ENCODE measurements at places on chromosomes 3 and 15.

GRCh38 chr3:46089237-46090011, 62.1 kb upstream of the XCR1 start:
- DNase-seq = no peak

- DNase-seq = no peak
These were observed 37.3 kb downstream of the BSN start for GRCh38 chr3:49591615-49592014.

- DNase-seq = no peak
These were observed 219.9 kb downstream of the NFKBIZ start for GRCh38 chr3:102069211-102069662.

- no peak for DNase-seq
These were observed 280.8 kb downstream of the SHQ1 start for GRCh38 chr3:72567474-72567873.

DNA sequence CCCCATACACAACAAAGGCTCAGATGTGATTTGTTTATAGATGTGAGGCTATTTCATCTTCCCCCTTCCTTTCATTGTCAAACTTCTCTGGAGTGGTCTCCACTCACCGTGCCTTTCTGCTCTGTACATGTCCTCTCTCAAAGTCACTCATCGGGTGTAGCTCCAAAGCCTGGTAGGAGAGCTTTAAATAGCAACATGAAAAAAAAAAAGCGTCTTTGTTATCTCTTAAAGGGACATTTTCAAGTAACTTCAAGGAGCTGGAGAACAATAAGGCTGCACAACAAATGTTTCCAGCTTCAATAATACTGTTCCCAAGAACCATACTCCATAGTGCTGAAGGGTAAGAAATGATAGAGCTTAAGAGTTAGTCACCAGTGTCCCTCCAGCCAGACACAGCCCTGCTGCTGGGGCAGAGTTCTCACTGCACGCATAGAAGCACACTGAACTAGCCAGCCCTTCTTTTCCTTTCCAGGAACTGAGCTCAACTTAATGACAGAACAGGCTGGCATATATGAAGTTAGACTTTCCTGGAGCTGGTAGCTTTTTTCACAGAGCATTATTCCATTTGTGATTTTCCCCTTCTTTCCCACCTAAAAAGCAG, 8.1 kb downstream of the FBXO40 start:
- no peak for DNase-seq

DNA sequence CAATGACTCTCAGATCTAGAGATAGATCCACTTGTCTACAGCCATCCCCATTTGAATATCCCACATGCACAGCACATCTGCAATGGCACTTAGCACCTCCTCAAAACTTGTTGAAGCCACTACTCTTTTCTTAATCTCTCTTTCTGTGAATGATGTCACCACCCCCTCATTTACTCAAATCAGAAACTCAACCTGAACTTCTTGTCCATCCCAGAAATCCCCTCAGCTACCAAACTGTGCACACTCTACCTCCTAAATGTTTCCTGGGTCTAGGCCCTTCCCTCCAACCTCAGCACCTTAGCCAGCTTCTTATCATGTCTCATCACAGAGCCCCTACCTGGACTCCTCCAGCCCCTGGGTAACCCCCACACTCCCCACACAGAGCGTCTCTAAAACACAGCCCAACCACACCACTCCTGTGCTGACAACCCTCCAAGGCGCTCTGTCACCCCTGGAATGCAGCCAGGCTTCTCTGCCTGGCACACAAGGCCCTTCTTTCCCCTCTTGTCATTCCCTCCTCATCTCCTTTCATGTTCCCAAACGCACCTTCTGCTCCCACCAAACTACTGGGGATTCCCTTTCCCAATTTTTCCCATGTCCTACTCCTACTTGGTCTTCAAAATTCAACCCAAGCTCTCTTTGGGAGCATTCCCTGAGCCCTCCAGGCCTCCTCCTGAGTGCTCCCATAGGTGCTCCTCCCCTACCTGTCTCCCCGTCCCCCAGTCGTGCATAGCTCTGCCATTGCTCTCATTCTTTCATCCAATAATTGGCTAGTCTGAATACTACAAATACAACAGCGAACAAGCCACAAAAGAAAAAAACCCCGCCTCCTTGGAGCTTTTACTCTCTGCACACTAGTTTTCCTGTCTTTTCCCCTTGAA, 39.8 kb upstream of the ZBTB38 start:
- no peak for DNase-seq

GRCh38 chr15:83365370-83365938, 81.0 kb upstream of the BNC1 start:
- no peak for DNase-seq

DNA sequence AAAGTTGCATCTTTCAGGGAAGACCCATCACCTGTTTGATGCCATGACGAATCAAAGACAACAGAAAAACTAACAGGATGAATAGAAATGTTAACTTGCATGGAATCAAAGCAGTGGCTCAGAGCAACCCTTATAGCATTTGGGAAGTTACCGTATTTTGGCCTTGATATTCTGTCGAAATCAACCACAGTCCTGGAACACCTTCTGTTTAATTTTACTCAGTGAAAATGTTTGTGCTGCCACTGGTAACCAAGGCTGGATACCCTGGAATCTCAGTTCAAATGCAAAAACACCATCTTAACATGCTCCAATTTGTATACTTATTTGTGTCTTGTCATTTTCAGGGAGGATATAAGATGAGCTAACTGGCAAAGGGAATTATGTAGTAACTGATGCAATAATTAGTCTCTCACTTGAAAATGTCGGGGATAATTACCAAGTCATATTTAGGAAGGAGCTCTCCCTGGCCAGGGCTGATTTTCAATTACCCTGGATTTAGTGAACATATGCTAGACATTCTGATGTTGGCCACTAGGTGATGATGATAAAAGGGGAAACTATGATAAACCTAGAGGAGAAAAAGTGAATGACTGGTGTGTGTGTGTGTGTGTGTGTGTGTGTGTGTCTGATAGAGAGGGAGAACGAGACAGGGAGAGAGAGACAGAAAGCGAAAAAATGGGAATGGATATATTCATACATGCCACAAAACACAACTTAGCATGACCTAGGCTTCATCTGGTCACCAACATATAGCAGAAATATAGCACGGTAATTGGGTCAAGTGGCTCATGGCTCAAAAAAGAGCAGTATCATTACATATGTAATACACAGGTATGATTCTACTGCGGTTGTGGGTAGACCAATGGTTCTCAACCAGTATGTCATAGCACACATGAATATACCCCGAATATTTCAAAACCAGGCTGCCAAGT, 19.0 kb upstream of the PRICKLE2 start:
- DNase-seq = no peak

DNA sequence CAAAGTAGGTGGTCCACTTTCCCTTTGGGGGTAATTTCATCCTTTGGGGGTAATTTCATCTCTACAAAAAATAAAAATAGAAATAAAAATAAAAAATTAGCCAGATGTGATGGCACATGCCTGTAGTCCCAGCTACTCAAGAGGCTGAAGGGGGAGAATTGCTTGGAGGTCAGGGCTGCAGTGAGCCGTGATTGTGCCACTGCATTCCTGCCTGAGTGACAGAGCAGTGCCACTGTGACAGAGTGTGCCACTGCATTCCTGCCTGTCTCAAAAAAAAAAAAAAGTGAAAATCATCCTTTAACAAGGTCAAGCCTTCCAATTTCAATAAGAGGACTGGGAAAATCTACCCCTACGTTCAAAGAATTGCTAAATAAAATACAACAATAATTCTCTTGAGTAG, 22.8 kb downstream of the SERP1 start:
- DNase-seq = no peak

GRCh38 chr15:75091814-75092213, 68.4 kb downstream of the PPCDC start:
- no peak for DNase-seq

GRCh38 chr3:37987315-37987697, 3.3 kb upstream of the VILL start:
- no peak for DNase-seq

DNA sequence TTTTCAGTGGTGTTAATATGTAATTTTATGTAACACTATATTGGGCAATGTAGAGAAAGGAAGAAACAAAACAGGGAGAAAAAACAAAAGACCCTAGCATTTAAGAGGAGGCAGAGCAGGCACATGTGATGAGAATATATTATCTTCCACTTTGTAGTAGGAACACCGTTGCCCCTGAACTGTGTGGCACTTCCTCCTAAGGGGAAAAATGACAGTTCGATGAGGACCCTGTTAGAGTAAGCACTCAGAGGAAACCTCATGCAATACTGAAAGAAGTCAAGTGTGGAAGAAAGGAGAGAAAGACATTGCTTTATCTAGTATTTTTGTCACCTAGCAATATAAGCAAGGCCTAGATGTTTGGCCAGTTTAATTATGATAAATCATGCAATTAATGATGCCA, 32.2 kb downstream of the ARPP21 start:
- DNase-seq = no peak

- no peak for DNase-seq
These were observed 49.4 kb upstream of the ACVR2B start for GRCh38 chr3:38404286-38404685.

DNA sequence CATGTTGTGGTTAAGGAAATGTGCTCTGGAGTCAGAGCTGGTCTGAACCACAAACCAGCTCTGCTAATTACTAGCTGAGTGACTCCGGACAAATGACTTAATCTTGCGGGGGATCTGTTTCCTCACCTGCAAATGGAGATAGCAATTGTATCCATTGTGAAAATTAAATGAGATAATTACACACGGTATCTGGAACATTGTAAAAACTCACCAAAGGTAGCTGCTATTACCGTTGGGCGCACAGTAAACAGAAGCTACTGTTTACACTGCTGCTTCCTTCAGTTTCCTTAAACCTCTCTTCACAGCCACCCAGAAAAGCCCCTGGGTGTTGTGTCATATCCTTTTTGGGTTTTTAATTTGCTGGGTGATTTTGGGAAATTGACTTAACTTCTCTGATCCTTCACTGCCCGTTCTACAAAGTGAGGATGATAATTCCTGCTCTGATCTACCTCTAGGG, 107.8 kb downstream of the MEGF11 start:
- no peak for DNase-seq

DNA sequence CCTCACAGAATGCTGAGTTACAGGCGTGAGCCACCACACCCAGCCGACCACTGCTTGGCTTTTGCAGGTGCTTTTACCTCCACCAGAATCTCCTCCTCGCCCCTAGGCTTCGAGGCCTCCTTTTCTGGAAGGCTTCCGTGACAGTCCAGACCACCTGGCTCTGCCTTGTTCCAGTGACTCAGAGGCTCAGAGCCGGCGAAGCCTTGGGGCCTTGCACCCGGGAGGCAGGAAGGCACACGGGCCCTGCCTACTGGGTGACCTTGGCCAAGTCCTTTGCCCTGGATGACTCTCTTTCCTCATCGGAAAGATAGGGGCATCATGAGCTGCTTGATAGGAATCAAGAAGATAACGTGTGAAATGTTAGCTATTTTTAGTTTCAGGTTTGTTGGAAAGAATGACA, 31.3 kb upstream of the FURIN start:
- no peak for DNase-seq

- peak; percentile 19 for DNase-seq
These were observed 27.5 kb downstream of the CCDC12 start for GRCh38 chr3:46948830-46949671.

DNA sequence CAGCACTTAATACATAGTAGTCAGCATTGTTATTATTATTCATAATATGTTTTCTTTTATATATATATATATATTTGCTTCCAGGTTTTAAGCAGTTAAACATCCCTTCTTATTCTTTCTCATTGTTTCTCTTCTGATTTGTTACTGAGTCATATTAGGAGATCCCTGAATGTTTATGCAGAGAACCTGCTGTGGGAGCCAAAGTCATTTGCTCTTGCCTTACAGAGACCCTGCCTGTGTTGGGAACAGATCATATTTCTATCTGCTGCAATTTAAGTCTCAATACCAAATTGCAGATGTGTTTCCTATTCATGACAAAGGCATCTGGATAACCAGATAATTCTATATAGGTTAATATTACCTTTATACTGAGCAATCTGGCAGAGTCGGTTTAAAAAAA, 323.0 kb upstream of the UMPS start:
- no peak for DNase-seq

- DNase-seq = no peak
These were observed 119.7 kb downstream of the SST start for GRCh38 chr3:187550446-187550845.

DNA sequence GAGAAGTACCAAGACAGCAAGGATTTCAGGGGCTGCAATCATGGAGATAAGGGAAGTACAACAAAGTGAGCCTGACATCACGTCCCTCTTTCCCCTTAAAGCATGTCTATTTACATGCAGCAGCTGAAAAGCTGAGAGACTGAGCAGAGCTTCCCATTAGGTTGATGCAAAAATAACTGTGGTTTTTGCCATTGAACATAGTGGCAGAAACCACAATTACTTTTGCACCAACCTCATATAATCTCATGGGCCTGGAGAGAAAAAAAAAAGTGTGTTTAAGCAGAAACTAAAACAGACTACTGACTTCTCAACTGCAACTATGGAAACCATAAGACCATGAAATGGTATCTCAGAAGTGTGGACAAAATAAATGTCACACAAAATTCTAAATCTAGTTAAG, 48.3 kb downstream of the CCDC12 start:
- DNase-seq = no peak

DNA sequence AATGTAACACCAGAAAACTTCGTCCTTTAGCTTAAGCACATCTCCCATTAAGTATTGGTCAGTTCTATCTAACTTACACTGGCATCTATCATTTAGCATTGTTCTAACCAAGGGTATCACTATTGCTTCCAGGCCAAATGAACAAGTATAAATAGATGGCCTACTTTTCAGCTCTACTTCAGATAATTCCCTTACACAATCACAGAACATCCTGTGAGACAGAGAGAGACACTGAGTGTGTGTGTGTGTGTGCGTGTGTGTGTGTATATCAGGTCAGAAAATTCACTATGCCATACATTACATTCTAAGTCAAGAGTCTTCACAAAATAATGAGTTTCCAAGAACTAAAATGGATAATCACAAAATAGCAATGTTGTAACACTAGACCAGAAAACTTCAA, 39.1 kb downstream of the SCAPER start:
- DNase-seq = no peak

GRCh38 chr3:178456621-178457285, 79.5 kb upstream of the KCNMB2 start:
- DNase-seq = no peak

GRCh38 chr3:37700466-37701248, 161.0 kb upstream of the CTDSPL start:
- no peak for DNase-seq

DNA sequence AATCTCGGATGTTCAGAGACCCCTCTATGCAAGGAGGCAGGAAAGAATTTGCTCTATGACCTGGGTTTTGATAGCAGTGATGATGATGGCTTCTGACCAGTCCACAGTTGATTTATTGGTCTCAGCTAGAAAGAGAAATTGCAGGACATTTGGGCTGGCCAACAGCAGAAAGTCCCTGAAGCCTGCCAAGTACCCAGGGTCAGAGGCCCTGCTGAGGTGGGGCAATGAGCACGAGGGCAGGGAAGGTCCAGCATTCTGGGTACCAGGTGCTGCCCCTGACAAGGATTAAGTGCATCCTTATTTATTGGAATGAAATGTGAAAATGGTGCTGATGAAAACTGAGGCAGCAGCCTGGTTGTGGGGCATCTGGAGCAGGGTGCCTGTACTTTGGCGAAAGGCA, 19.8 kb downstream of the C3orf62 start:
- no peak for DNase-seq
